Activated T-cell treated with anti-CD3 and anti-CD28 coated beads, Interleukin-2, amount 50 U/mL, for 48 hours (primary cell): ENCODE measurements at places on chromosomes 1 and 21.

- DNase-seq, result no peak
Measured at GRCh38 chr1:114320586-114320985, 166.9 kb upstream of the SYT6 start.

- DNase-seq, result no peak
Measured at GRCh38 chr1:109954041-109954512, 30.5 kb upstream of the AHCYL1 start.

GRCh38 chr1:233598891-233599541, 14.9 kb upstream of the KCNK1 start:
- no peak for DNase-seq

DNA sequence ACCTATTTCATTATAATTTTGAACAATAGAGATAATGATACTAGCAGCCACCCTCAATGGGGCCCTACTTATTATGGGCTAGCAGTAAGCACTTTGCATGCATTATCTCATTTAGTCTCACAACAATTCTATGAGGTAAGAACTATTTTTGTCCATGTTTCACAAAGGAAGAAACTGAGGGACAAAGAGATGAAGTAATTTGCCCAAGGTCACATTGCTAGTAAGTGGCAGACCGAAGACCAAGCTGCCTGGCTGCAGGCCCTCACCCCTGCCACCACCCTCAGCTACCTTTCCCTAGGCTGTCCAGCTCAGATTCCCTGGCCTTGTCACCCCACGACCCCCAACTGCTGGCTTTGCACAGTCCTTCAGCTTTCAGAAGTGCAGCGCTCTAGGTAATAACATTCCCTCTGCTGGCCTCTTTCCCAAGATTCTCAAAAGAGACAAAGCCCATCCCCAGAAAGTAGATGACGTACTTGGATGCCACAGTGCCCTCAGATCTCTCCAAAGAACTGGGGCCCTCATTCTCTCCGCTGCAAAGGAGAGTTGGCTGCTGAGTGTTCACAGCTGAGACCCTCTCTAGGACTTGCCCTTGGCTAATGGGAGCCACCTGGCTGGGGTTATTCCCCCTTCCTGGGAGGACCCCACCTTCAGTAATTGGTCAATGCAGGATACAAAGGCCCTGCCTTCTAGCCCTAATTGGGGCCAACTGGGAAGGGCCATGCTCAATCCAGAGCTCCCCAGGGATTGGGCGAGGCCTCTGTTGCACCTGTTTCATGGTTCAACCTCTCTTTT, 39.5 kb downstream of the IRF2BP2 start:
- no peak for DNase-seq

DNA sequence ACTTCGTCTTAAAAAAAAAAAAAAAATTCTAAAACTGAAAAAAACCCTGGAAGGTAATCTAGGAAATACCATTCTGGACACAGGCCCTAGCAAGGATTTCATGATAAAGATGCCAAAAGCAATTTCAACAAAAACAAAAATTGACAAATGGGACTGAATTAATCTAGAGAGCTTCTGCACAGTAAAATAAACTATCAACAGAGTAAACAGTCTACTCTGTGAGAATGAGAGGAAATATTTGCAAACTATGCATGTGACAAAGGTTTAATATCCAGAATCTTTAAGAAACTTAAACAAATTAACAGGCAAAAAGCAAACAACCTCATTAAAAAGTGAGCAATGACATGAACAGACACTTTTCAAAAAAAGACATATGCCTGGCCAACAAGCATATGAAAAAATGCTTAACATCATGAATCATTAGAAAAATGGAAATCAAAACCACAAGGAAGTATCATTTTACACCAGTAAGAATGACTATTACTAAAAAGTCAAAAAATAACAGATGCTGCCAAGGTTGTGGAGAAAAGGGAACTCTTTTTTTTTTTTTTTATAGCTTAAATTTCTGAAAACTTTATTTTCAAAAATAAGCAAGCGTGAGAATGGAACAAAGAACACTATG, 29.4 kb upstream of the RNPC3 start:
- DNase-seq, result no peak

DNA sequence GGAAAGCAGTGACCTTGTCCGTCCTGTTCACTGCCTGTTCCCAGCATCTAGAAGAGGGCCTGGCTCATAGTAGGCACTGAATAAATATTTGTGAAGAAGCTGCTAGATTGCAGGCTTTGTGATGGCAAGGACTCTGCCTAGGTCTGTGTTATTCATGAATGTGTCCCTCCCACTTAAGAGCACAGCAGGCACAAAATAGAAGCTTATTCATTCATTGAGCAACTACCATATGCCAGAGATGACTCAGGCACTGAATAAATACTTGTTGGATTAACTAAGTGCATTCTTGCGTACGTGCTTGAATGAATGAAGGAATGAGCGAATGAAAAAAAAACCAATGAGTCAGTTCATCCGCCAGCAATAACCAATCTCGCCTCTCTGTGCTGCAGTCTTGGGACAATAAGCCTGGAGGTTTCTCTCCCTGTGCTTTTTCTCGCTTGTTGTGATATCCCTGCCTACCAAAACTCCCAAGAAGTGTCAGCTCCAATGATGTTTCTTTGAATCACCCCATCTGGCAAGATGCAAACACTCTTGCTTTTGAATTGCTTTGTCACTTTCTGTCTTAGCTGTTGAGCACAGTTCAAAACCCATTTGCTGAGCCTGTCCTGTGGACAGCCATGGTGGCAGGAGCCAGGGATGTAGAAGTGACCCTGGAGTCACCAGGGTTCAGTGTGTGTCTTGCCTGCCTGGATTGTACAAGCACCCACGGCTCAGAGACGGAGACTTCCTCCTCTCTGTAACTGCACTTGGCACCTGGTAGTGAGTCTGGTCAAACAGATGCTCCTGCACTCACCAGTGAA, 143.9 kb downstream of the KAZN start:
- DNase-seq, result no peak

DNA sequence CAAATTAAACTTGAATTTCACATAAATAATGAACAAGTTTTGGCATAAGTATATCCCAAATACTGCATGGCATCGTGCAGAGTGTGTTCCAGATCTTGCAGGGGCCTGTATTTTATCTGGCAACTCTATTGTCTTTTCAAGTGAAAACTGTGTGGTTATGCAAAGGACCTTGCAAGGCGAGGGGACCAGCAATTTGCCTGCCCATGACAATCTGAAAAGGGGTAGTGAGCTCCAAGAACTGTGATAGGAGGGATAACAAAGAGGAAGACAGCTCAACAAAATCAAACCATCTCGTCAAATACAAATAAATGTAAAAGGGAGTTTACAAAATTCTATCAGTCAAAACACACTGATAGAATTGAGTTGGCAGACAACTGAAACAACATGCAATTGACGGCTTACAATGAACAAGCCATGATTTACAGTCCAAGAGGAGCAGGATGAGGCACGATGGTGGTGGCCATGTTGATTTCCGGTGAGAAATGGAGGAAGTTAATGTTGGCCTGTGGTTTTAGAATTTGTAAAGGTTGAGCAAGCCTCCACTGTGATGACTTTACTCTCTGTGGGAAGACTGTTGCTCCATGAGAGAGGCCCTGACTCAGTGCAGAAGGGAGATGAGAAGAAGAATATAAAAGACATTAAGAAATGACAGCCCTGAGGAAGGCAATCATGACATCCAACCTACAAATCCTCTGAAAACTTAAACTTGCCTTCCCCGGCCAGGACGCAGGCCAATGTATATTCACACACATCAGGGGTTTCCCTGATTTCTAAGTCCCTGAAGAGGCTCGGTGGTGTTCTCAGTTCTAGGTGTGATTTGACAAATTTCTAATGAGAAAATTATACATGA, 132.2 kb downstream of the ADSS2 start:
- DNase-seq, result peak; percentile 68

GRCh38 chr21:29148530-29148929, 18.1 kb downstream of the MAP3K7CL start:
- peak; percentile 22 for DNase-seq

DNA sequence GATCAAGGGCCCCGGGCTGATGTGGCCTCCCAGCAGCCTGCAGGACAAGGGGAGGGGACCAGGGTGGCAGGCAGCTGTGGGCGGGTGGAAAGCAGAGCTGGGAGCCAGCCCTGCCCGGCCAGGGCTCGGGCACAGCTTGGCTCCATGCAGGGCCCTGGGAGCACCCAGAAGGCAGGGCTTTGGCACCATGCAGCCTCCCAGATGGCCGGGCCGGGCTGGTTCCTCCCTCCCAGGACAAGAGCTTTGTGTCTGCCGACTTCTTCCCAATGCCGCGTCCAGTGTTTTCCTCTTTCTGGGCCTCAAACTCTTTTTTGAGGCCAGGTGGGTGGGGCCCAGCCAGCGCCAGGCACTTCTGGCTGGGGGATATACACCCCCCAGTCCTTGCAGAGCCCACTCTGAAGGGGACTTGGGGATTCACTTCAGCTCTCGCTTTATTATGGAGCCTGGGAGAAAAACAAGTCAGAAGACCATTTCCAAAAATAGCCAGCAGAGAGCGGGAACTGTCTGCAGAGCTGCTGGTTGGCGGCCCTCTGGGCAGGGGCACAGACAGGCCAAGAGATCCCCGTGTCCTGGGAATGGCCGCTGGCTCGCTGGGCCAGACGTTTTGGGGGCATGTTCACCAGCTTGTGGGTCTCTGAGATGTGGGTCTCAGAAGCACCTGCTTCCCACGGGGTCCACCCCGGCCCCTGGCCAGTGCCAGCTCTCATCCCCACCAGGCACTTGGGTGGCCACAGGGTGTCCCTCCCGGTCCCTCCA, 103.8 kb upstream of the ARHGEF16 start:
- no peak for DNase-seq

DNA sequence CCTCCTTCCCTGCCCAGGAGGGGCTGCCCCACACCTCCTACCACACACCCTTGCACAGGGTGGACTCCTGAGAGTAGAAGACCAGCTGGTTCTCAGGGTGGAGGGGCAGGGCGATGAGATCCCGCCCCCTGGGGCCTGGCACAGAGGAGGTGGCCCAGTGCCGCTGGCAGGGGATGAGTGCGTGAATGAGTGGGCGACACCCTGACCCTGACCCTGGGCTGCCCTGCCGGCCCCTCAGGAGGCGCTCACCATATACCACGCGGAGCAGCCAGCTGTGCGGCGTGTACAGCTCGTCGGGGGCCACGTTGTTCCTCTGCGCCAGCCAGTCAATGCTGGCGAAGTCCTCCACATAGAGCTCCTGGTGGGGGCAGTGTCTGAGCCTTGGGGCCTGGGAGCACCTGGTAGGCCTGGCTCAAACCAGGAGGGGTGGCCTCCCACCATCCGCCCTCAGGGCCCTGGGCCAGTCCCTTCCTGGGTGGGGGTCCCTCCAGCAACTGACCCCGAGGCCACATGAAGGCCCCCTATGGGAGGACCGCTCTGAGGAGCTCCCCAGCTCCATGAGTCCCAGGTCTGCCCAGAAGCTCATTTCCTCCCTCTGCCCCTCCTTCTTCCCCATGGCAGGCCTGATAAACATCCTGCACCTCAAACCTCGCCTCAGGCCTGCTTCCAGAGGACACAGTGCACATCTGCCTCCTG, 13.0 kb downstream of the LSS start:
- DNase-seq, result no peak
